ENCODE measurements at places on chromosomes 12 and 14.

GRCh38 chr14:38256533-38256840 is 594 bp upstream of the CLEC14A start:
- no peak for DNase-seq

DNA sequence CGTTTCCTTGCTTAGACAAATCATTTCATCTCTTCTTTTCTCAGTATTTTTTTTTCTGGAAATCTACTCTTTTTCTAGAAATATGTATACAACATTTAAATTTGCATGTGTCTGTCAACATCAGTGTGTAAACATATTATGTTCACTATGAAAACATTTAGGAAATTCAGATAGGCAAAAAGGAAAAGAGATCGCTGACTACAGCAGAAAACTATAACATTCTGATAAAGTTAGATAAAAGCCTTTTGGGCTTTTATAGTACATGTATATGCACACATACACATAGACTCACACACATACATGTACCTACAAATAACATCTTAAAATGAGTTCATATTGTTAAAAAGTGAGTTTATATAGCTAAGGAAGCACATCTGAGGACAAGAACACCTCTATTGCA is 142.1 kb downstream of the RAD51B start:
- DNase-seq: no peak

DNA sequence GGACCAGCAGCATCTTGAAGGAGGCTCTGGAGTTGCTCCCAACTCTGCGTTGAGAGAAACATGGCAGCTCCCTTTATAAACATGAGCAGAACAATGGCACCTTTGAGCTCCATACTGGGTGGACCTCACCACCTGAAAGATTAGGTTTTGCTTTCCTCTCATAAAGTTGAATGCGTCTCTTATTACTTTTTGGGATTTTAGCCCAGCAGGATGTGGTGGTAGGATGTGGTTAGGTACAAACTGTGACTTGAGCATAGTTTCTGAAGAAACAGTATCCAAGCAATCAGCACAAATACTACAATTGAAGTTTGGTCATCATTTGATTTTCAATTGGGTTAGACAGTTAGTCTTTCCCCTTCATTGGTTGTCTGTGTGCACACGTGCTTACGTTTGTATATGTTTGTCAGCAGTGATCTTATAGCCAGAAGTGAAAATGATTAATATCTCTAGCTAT is at the start of gene PRR4:
Gene PRR4, minus strand, starts transcription at position 51 of the 454 bp plus-strand sequence. Its CDS starts 38 bp downstream, at position 13.
- no peak for DNase-seq

- no peak for DNase-seq
Observed at GRCh38 chr12:8088574-8088973, 6.5 kb downstream of the NECAP1 start.

DNA sequence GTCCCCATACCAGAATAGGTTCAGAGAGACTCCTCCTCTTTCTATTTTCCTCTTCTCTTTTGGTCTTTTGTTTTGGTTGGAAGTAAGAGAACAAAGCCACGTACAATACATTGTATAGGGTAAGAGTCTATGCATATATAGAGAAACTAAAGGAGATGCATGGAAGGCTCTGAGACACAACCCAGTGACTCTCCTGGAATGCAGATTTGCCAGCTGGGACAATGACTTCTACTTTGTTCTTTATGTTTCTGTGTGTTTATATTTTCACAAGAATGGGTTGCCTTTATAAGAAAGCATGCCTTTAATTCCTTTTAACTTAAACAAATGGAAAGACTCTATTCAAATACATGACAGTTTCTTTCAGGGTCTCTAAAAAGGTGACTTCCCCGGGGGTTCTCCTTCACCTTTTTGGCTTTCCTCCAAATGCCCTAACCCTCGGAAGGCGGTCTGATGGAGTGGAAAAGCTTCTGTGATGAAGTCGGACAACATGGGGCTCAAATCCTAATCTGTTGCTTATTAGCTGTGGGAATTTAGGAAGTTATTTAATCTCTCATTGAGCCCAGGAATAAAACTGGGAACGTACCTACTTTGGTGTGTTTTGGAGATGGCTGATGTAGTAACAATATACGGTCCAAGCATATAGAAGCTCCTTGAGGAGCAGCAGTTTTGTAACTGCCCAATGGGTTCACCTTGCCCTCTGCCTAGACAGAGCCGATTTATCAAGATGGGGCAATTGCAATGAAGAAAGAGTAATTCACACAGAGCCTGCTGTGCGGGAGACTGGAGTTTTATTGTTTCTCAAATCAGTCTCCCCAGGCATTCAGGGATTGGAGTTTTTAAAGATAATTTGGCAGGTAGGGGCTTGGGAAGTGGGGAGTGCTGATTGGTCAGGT is 9.1 kb upstream of the SERPINA1 start:
- DNase-seq: no peak

DNA sequence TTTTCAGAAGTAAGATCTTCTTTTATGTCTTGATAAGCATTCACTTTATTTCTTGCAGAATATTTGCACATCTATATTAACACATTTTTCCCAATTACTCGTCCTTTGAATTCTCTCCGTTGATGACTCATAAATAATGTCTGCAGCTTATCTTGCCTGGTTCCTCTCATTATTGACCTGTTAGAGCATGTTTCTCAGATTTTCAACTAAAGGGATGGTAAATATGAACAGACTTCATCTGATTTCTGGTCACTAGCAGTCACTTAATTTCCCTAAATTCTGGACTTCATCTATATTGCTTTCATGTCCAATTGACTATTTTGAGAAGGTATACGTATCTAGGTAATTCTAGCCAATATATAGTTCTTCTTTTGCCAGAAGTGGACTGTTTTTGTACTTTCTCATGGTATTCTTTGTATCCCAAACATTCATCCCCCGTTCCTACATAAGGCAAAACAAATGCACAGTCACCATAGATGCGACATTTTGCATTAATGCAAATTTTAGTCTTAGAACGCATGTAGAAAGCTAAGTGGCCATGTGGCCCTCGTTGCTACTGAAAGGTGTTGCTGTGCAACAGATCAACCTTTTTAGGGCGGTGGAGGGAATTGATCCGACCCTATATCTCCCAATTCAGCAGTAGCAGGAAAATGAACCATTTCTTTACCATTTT is 6.2 kb downstream of the PIK3C2G start:
- DNase-seq: no peak

DNA sequence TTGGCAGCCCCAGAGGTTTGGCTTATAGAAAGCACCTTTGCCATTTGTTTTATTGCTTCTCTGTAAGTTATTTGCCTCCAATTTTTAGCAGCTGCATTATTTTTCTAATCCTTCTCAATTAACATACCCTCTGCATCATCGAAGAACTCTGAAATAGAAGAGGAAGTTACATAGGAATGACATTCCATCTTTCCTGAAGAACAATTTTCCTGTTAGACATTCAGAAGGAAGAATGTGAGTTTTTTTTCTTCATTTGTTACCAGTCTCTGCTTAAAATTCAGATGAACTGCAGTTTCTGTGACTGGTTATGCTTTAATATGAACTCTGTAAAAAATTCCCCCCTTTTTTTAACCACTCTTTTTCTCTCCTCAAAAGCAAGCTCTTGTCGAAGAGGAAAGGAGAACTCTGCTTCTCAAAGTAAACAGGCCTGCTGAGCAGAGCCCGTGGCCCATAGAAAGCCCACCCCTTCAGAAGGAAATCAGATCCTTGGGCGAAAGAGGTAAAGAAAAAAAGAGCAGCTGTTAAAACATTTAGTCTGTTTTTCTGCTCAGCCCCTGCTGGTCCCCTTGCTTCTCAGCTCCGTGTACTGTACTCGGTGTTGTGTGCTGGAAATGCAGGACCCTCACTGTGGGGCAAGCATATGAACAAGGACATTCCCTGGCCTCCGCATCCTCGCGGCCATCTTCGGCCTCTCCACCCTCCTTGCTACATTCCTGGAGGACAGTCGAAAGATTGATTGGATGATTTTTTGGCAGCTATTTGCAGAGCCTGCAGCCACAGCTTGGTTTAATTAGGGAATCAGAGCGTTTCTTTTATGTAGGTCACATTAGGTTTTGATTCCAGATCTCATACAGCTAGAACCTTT is 164.4 kb upstream of the LRIG3 start:
- DNase-seq: no peak

GRCh38 chr12:111398530-111398929 is 7.2 kb upstream of the SH2B3 start:
- no peak for DNase-seq

GRCh38 chr14:94816113-94816512 is 46.2 kb upstream of the GSC start:
- DNase-seq: no peak
